ENCODE measurements at places on chromosomes 13 and 19. TPM values are rescaled to one million over a fixed set of nuclear protein-coding genes. Genes with fewer than 3 reads are reported as not detected.

Gene CEACAM7
- 8.0 TPM for total RNA-seq

Gene TMEM150B
- 1.2 TPM for total RNA-seq

Gene ATP4B
- total RNA-seq = 26.7 TPM

Gene ZNF534
- total RNA-seq = not detected

Gene JAK3
- total RNA-seq = 1.4 TPM

Gene POU2F2
- total RNA-seq = 1.7 TPM

Gene CEACAM18
- not detected for total RNA-seq

Gene IL12RB1
- not detected for total RNA-seq

Gene DIRAS1
- total RNA-seq = 10.4 TPM

Gene KLK14
- total RNA-seq = 0.29 TPM
